NCI-H1105 treated with DMSO at 0.1 percent for 48 hours (cell line): ENCODE measurements at places on chromosomes 4 and X.
A peak's percentile ranks its signal among the peaks of the same experiment; 100 is the strongest.

GRCh38 chr4:168744021-168744420 is 247.2 kb downstream of the PALLD start:
- no peak for DNase-seq

DNA sequence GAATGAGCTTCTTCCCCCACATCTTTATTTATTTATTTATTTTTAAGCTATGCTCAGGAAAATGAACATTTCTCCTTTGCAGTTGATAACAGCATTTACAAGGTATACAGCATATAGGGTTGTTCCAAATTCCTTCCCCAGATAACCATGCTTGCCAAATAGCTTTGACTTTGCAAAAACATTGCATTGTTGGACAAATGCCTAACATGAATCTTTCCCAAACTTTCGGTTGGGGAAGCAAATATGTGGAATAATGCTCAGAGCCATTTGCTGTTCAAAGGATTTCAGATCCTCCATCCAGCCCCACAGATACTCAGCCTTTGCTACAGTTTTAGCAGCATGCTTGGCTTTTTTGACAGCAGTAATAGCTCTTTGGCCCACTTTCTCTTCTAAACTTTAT is 127.2 kb upstream of the AGA start:
- no peak for DNase-seq

DNA sequence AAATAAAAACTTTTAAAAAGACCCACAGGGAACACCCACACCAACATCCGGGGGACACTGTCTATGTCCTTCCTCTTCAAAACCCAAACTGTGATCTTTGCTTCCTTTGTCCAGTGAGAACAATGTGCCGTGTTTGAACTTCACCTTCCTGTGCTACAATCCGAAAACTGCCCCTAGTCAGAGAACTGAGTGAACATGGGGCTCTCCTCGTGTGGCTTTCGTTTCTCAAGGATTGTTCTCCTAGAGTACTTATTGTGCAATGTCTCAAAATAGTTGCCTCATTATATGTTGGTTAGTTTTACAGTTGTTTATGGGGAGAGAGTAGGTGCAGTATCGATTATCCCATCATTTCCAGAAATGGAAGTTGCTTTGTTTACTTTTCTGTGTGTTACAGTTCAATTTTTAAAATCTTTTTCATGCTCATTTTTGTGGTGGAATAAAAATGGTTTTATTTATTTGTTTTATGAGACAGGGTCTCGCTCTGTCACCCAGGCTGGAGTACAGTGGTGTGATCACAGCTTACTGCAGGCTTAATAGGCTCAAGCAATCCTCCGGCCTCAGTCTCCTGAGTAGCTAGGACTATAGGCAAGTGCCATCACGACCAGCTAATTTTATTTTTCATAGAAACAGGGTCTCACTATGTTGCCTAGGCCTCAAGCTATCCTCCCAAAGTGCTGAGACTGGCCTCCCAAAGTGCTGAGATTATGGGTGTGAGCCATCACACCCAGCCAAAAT is 29.9 kb downstream of the RBMX start:
- DNase-seq, result no peak

- no peak for DNase-seq
Measured at GRCh38 chrX:96861218-96861617, 22.5 kb upstream of the RPA4 start.

GRCh38 chr4:73103799-73104503 is 34.4 kb upstream of the COX18 start:
- no peak for DNase-seq

GRCh38 chrX:56248492-56248891 is 16.3 kb downstream of the KLF8 start:
- DNase-seq, result peak; percentile 35

DNA sequence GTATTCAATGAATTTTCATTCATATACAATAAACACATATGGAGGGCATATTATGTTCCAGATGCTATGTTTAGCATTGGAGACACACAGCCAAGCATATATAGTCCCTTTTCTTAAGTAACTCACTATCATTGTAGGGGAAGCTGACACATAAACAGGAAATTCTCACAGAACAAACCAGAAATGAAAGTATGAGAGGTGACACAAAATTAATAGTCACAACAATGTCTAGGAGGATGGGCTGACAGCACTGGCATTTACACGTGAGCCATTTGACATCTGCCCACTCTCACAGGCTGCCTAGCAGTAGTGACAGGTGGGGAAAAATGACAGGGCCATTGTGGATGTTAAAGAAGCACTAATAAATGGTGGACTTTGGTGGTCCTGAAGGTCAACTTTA is 2.6 kb upstream of the CNOT6L start:
- no peak for DNase-seq

DNA sequence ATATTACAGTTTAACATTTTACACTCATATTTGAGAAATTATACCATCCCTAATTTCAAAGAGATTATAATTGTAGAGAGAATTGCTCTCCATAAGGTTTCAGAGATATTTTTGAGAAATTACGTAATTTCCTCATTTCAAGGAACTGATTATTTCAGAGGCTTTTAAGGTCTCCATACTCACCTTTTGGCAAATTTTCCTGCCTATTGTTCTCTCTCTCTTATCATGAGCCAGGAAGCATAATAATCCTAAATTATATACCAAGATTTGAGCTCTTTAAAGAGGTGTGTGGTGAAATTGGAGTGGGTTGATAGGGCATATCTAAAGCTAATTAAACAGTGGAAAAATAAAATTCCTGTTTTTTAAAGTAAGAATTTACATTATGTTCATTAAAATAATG is 248.9 kb upstream of the FTHL17 start:
- DNase-seq, result no peak
